ENCODE measurements at places on chromosomes 2 and 18.

GRCh38 chr18:2112435-2113045, 458.8 kb downstream of the METTL4 start:
- no peak for DNase-seq

DNA sequence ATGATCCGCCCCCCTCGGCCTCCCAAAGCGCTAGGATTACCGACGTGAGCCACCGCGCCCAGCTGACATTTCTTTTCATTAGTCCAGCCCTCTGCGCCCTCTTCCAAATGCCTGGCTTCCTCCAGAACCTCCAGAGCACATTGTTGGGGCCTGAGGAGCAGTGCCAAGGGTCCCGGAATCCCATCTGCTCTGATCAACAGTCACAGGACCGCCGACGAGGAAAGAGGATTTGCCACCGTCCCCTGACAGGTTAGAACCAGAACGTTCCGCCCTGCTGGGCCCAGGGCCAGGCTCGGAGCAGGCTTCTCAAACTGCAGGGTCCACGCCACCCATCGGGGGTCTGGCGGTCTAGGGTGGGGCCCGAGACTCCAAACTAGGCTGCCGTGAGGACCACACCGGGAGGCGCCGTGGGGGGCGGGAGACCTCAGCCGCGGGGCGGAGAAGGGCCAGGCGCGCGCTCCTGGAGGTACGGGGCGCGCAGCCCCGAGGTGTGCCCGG, 36.9 kb upstream of the ITM2C start:
- DNase-seq, result no peak

- DNase-seq, result no peak
Observed at GRCh38 chr2:39550701-39551285, 113.7 kb upstream of the MAP4K3 start.

DNA sequence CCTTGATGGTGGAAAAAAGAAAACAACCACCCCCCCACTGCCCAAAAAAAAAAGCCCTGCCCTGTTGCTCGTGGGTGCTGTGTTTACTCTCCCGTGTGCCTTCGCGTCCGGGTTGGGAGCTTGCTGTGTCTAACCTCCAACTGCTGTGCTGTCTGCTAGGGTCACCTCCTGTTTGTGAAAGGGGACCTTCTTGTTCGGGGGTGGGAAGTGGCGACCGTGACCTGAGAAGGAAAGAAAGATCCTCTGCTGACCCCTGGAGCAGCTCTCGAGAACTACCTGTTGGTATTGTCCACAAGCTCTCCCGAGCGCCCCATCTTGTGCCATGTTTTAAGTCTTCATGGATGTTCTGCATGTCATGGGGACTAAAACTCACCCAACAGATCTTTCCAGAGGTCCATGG, 28.0 kb downstream of the MAL start:
- no peak for DNase-seq

GRCh38 chr18:69838620-69839411, 108.9 kb downstream of the CD226 start:
- DNase-seq, result peak; percentile 60

- no peak for DNase-seq
Observed at GRCh38 chr18:41324934-41325333, 630.1 kb upstream of the PIK3C3 start.

DNA sequence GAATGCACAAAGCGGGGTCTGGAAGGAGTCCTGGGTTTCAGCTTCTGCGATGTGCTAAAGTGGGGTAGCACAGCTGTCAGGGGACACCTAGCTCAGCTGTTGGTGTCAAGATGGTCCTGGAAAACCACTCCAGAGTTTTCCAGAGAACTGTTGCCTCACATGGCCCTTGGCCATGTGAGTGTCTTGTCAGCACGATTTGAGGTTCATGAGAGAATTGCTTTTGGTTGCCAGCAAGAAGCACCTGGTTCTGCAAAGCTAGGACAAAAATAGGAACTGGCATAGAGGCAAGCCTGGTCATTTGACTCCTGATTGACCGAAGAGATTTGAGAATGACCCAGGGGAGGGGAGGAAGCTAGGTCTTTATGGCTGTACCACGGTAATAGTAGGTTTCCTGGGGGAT, 50.4 kb upstream of the CTLA4 start:
- DNase-seq, result no peak

DNA sequence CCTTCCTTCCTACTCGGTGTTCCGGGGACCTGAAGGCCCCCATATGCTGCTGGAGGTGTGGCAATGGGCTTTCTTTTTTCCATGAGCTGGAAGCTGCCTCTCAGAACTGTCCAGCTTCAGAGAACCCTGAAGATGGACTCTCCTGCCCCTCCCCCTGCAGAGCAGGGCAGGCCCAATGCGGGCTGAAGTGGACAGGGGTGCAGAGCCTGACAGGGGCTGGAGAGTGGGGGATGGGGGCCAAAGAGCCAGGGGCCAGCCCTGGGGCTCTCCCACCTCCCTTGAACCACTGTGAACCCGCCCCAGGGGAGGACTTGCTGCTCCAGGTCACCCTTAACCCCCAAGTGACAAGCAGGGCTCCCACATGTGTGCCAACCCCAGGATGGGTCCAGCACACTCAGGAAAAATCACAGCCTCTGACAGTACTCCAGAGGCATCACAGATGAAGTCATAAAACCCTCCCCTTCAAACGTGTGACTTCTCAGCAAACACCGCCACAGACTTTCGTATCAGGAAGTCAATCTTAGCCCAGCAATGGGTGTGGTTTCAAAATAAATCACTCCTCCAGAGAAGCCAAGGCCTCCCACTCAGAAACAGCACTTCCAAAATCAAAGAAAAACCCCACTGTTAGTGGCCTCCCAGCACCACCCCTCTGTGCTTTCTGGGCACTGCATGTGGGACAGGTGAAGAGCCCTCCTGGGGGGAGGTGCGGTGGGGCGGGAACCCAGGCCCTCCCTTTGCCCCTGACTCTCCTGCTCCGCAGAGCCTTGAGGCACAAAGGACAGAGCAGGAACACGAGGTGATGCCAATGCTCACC, 135.8 kb downstream of the HDAC4 start:
- DNase-seq, result no peak

- DNase-seq, result no peak
Observed at GRCh38 chr2:65813631-65814173, 381.3 kb upstream of the SPRED2 start.

- no peak for DNase-seq
Observed at GRCh38 chr2:2638547-2639220, 307.6 kb upstream of the MYT1L start.

DNA sequence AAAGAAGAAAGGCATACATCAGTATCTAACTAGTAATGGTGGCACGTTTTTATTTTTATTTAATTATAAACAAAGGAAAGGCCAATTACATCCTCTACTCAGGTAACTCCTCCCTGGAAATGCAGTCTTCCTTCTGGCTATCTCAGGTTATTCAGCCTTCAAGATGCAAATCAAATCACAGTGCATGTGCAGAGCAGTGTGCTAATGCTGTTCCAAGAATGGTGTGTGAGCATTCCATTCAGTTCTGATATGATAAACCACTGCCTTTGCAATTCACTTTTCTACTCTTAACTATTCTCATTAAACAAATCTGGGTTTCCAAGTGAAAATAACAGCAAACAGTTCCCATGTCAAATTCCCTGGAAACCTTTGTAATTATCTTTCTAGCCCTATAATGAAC, 38.4 kb downstream of the SEPTIN10 start:
- DNase-seq, result no peak

- DNase-seq, result no peak
Observed at GRCh38 chr2:30871440-30871839, 64.2 kb upstream of the CAPN13 start.

DNA sequence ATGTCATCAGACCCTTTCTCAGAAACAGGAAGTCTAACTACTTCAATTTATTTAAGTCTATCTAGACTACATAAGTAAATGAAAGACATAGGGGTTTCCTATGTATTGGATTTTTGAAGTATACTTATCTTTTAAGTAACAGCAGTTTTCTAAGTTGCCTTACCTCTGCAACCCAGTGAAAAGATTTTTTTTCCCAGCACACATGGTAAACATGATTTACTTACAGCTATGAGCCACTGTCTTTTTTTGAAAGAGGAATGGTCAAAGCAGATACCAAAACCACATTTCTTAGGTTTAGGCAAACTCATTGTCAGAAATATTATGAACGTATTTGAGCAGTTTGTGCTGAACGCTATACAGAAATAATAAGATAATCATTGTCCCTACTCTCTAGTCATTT, 78.7 kb upstream of the OTX1 start:
- DNase-seq, result no peak

DNA sequence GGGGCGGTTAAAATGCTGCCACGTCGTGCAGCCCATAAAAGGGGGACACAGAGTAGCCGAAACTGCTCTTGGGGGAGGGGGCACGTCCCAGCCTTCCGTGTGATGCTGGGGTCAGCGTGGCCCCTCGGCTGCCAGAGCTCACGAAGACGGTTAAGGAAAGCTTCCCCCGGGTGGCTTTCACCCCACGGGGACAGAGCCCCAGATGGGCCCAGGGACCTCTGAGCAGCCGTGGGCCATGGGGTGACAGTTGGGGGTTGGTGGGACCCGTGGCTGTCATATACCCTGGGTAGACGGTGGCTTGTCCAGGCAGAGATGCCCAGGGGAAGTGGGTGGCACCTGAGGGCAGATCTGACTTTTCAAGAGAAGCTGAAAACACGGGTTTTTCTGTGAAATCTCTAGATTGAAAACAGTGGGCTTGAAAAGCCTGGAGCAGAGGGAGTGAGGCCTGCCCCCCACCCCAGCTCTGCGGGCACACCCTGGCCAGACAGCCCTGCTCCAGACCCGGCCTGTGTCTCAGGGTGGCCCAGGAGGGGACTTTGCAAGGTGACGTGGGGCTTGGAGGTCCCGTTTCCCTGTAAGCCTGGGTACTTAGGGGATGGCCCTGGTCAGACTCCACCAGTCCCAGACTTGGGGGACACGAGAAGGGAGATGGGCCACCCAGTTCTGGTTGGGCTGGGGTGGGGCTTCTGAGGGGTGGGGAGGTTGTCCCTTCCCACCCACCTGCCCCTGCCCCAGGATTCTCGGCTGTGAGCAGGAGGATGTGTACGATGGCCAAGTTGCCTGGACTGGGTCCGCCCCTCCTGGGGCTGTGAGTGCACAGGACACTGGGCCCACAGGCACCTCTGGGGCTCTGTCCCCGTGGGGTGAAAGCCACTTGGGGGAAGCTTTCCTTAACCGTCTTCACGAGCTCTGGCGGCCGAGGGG, 652 bp downstream of the NEU4 start:
- DNase-seq, result no peak

DNA sequence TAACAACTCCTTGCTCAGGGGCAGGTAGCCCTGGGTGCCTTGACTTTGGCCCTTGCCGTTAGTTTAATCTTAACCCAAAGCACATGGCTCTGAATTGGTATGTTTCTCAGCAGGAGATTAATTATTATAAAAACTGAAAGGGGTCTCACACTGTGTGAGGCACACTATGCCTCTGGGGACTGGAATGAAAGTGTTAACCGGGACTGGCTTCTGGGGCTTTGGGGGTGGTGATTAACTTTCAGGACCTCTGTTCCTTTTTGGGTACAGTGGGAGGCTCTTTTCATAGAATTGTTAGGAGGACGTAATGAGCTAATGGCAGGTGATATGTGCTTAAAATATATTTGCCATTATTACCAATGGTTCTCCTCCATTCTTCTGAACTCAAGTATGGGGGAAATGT, 5.1 kb downstream of the MERTK start:
- DNase-seq, result no peak

- no peak for DNase-seq
Observed at GRCh38 chr2:232419245-232420072, 12.8 kb downstream of the ALPG start.

DNA sequence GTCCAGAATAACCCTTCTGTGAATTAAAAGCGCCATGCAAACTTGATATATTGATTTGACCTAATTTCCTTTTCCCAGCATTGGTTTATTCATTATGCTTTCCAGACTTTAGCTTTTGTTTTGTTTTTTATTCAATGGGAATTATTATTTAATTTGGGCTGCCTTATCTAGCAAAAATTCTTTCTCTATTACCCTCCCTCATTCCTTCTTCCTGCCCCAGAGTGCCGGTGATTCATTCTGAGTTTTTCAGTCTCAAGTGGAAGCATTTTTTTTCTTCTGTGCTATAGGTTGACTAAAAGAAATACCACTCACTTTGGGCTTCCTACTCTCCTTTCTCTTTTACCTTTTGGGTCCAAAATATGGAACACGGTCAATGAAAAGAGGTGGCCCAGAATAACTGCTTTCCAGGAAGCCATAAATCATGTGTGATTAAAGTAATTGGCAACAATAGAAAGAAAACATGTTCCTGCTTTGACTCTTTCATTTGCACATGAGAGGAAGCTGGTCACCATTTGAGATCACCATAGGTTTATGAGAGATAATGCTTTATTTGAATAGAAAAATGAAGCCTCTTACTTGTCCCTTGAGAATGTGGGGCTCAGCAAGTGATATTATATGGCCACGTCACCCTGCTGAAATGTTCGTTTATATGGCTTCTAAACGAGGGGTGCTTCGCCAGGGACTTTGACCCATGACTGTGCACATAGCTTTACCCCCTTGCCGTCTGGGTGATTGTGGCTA, 422.8 kb upstream of the ZEB2 start:
- DNase-seq, result no peak

- no peak for DNase-seq
Observed at GRCh38 chr2:44689516-44689915, 252.0 kb upstream of the SIX3 start.

GRCh38 chr2:37773371-37774130, 102.1 kb upstream of the CDC42EP3 start:
- DNase-seq, result no peak

DNA sequence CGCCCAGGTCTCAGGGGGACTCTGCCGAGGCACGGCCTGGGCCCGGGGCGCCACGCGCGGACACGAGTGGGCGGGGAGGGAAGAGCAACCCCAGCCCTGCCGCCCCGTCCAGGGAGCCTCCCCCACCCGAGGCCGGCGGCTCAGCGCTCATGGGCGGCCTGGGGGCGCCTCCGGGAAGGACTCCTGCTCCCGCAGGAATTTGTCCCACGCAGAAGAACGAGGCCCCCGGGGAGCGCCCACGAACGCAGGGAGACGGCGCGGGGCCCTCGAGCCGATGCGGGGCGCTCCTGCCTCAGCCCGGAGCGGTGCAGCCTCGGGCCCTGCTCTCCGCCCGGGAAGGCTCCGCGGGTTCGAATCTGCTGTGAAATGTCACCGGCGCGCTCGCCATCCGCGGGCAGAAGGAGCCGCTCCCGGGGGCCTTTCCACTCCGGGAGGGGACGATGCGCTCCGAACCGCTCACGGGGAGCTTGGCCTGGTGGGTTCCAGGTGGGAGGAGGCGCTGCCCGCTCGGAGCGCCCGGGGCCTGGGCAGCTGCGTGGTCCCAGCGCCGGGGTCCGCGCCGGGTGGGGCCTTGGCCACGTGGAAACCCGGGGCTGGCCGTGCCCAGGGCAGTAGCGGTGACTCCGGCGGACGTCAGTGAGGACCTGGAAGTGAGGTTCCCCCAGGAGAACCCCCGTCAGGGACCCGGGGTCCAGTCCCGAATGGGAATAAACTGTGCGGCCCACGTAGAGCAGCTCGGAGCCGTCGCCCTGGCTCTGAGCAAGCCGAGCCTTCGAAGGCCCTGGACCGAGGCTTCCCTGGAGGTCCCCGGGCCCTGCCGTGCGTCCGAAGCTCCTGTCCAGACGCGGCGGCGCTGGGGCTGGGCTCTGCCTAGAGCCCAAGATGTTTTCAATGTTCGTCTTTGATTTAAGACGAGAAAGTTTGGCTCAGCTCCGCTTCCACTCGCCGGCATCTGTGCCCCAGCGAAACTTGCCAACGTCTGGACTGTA, 41.4 kb upstream of the CTDP1 start:
- no peak for DNase-seq

GRCh38 chr2:189951791-189952535, 110.6 kb downstream of the MSTN start:
- DNase-seq, result no peak

- DNase-seq, result peak; percentile 52
Observed at GRCh38 chr2:101002562-101003277, 631 bp downstream of the RPL31 start.
